ENCODE measurements at places on chromosomes 4 and X.
A peak's percentile ranks its signal among the peaks of the same experiment; 100 is the strongest.

GRCh38 chr4:21009956-21010355 is 309.7 kb downstream of the PACRGL start:
- no peak for DNase-seq

- DNase-seq: no peak
Observed at GRCh38 chr4:41883988-41884734, 51.1 kb upstream of the TMEM33 start.

DNA sequence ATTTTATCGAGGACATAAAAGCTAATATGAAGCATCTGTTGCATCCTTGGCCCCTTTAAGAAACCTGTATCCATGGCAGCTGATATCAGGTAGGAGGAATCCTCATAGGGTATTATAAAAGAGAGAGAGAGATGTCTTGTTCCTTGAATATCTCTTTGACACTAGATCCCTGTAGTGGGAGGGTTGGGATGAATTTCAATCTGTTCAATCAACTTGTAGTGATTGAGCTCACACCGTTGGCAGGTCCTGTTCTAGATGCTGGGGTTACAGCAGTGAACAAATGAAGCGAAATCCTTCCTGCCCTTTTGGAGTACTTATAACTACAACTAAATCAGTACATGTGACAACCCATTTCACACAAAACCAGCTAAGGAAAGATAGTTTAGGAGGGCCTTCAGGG is 35.3 kb upstream of the GATB start:
- no peak for DNase-seq

GRCh38 chr4:138650929-138651448 is 364.6 kb upstream of the NOCT start:
- DNase-seq: peak; percentile 29

Measured in uterus (tissue), 4 donors.